Left lung (tissue), 14 donors: ENCODE measurements at places on chromosomes 7 and 10.
A peak's percentile ranks its signal among the peaks of the same experiment; 100 is the strongest.

DNA sequence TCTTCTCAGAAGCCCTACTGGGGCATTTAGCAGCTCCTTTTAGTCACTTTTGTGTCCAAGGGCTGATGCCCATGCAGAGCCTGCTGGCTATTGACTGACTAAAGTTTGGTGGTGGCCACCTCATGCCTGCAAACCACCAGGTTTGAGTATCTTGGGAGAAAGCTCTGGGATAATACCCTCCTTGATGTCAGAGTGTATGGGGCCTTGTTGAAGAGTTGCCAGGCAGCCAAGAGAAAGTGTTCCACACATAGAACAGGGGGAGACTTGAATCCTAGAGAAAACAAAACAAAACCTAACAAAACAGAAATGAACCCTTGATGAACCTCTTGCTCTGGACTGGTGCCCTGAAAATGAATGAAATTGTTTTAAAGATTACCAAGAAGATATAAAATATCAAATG, 1024.6 kb downstream of the SORCS1 start:
- DNase-seq: peak; percentile 7

GRCh38 chr7:12488341-12488740, 82.2 kb upstream of the SCIN start:
- DNase-seq: no peak

GRCh38 chr7:4888161-4888560, 4.6 kb upstream of the RADIL start:
- DNase-seq: no peak

GRCh38 chr10:31939797-31940708, 11.4 kb upstream of the ARHGAP12 start:
- no peak for DNase-seq

GRCh38 chr10:125114761-125115391, 45.5 kb downstream of the CTBP2 start:
- no peak for DNase-seq

- DNase-seq: no peak
Measured at GRCh38 chr7:112334366-112334765, 115.9 kb upstream of the IFRD1 start.

DNA sequence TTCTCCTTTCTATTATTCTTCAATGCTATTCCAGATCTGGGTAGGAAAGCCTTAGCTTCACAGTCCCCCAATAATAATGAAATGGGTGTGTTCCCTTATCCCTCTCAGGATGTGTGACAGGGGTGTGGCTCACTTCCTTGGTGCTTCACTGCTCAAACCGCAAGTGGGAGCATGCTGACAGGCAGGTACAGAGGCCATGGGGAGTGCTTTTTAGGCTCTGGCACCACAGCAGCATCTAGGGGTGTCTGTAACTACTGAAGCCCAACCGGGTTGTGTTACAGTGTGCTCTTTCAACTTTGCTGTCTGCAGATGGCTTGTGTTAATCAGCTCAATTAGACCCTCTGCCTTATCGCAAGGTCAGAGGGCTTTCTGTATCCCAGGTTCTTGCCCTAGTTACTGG, 79.4 kb upstream of the CYP2C9 start:
- no peak for DNase-seq

DNA sequence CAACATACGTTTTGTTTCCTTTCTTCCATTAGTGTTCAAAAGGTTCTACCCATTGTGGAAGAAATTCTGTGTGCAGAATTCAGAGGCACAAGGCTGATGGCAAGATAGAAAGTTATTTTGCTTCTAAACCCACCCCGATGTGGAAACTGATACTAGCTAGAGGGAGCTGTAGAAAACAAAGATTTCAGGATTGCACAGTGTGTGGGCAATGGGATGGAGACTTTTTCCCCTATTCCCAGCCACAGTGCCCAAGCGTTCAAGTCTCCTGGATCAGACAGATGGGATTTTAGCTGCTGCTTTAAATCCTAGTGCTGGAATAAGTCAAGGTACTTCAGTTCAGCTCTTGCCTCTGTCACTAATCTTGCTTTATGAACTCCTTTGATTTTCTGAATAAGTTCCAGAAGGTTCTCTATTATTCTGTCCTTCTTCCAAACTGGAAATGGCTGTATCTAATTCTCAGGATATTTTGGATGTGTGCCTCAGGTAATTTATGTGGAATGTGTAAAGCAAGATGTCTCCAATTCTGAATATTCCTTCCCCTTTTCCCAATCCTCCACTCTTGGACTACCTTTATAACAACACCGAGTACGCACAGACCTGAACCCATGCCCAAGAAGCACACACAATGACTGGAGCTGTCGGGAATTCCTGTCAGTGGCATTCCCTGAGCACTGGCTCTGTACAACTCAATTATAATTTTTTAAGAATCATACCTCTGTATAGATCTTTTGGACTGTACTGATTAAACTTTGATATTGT, 473.0 kb downstream of the PLXDC2 start:
- DNase-seq: no peak

GRCh38 chr10:116947841-116948529, 57.0 kb downstream of the SHTN1 start:
- DNase-seq: no peak

DNA sequence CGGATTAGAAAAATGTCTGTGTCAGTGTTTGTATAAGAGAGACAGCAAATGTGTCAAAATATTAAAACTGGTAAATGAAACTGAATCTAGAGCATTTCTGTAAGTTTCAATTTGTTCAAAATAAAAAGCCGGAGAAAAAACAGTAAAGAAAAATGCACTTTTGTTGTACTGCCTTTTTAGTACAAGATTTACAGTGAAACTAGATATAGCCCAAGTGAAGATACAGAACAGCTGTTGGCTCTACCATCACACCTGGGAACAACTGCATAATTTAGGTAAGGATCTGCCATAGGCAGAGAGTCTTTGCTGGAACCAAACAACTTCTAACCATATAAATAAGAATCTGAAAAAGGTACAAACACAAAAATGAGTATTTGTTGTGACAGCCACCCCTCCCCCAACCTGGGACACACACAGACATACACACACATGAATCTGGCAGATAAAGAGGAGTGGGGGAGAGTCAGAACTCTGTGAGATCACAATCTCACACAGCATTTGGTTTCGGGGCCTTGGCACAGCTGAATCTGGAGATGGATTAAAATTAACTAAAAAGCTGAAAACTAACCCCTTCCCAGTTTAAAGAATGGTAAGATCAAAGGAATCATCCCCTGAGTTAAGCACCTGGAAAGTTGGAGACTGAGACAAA, 54.8 kb downstream of the DPY19L1 start:
- DNase-seq: no peak

GRCh38 chr10:131077031-131077430, 234.5 kb downstream of the TCERG1L start:
- no peak for DNase-seq

DNA sequence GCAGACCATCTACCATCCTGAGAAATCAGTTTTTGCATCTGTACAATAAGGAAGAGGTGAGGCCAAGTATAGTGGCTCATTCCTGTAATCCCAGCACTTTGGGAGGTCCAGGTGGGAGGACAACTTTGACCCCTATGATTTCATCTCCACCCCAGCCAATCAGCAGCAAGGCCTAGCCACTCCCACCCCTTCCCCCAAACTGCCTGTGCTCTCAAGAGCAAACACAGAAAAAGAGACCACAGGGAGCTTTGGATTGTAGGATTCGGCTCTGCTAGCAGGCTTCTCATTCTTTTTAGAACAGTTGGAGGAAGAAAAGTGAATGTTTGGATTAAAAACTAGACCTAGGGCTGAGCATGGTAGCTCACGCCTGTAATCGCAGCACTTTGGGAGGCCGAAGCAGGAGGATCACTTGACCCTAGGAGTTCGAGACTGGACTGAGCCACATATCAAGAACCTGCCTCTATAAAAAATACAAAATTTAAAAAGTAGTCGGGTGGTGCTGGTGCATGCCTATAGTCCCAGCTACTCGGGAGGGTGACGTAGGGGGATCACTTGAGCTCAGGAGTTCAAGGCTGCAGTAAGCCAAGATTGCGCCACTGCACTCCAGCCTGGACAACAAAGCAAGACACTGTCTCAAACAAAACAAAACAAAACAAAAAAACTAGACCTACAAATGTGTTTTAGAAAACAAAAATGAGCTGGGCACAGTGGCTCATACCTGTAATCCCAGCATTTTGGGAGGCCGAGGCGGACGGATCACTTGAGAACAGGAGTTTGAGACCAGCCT, 25.1 kb upstream of the PROSER2 start:
- no peak for DNase-seq

DNA sequence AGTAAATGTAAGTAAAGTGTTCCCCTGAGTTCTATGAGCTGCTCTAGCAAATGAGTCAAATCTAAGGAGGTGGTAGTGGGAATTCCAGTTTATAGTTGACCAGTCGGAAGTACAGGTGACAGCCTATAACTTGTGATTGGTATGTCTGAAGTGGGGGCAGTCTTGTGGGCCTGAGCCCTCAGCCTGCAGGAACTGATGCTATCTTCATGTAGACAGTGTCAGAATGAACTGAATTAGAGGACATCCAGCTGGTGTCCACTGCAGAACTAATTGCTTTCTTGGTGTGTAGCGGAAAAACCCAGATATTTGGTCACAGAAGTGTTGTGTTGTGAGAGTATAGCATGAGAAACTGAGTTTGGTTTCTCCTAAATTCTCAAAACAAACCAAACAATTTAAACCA, 127.9 kb upstream of the AMPH start:
- DNase-seq: no peak

GRCh38 chr7:8629504-8629903, 196.1 kb downstream of the NXPH1 start:
- DNase-seq: no peak

DNA sequence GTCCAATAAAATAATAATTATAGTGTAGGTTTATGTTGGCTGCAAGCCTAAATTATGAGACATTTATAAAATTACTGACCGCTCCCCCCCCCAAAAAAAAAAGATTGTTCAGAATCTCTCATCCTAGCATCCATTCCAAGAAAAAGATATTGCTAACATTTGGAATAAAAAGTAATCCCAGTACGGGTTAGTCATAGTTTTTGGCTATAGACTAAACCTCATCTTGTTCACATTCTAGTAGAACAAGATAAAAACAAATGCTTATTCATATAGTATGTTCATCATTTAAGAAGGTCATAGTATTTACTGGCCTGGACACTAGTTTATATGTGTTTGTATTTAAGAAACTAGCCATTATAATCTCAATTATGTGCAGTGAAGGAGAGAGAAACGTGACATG, 44.0 kb downstream of the ADK start:
- DNase-seq: no peak

DNA sequence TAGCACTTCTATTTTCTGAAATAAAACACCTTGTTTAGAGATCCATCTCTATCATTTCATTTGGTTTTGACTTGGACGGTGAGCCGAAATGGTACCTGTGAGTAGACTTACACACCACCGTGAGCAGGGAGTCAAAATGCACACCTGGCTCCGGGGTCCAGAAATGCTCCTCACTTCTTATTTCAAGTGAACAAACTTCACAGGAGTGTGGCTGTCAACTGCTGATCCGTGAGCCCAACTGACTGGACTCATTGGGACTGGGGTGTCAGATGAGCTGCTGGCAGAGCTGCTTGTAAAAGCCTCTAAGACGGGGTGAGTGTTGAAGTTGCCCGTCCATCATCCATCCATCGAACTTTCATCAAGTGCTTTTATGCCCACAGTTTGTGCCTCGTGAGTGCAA, 435.5 kb downstream of the GLRX3 start:
- no peak for DNase-seq

DNA sequence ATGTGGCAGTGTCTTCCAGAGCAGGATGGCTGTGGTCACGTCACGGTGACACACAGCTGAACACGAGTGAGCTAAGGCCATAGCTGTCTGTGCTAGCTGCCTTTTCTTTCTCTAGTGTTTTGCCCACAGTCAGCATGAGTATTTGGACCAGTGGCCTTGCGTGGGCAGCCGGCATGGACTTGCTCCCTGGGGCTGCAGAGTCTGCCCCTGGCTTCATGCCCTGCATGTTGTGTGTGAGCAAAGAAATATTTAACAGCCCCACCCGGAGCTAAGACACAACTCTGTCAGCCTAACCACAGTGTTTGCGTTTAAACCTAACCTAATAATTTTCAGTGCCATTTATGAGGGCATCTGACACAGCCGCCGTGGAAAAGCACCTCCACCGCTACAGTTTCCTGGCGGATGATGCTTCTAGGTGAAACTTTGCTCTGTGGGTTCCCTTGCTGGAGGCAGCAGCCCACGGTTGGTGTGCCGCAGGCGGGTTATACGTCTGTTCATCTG, 14.6 kb downstream of the CHST12 start:
- DNase-seq: no peak

- DNase-seq: peak; percentile 18
Measured at GRCh38 chr10:16521311-16522016, at the start of gene C1QL3. TSS of gene C1QL3 (minus strand) at chr10:16521879. CDS start at chr10:16521065, 814 bp downstream.

- no peak for DNase-seq
Measured at GRCh38 chr7:6315746-6316145, 43.3 kb upstream of the CYTH3 start.

DNA sequence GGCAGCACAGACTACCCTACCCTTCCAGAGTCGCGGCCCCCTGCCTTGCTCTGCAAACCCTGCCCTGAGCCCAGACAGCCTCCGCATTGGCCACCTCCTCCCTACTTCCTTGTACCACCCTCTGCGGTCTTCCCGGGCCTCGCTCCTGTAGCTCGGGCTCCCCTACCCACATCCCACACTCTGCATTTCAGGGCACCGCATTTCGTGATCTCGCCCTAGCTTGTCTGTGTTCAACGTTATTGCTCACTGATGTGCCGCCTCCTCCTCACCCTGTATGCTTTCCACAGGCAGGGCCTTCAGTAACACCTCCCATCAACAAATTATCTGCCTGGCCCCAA, 6.6 kb downstream of the PDIA4 start:
- DNase-seq: no peak

- DNase-seq: no peak
Measured at GRCh38 chr7:66815951-66816350, 75.4 kb downstream of the RABGEF1 start.

DNA sequence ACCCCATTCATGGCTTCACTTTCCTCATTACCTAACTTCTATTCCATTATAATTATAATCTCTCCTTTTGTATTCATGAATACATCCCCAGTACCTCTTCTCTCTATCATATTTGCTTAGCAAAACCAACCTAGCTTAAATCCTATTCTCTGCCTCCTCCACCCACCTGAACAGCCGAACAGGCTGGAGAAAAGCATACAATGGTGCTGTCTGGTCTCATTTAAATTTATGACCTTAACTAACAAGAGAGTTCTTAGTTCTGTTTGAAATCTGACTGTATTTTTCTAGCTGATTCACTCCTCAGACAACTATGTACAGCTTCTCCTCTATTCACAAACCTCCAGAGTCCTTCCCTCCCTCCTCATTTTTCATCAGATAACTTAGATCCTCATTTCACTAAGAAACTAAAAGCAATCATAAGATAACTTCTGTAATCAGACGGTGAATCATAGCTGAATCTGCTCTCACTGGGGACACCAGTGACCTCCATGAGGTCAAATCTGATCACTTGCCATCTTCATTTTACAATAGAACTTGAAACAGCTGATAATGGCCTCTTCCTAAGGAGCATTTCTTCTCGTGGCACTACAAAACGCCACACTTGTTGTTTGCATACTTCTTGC, 233.9 kb upstream of the AOAH start:
- no peak for DNase-seq
